ENCODE measurements at places on chromosomes 7 and 10.

GRCh38 chr7:90474284-90475210 lies 5.1 kb downstream of the PTTG1IP2 start:
- DNase-seq, result no peak

GRCh38 chr7:105838627-105839231 lies 37.7 kb downstream of the ATXN7L1 start:
- peak; percentile 41 for DNase-seq

DNA sequence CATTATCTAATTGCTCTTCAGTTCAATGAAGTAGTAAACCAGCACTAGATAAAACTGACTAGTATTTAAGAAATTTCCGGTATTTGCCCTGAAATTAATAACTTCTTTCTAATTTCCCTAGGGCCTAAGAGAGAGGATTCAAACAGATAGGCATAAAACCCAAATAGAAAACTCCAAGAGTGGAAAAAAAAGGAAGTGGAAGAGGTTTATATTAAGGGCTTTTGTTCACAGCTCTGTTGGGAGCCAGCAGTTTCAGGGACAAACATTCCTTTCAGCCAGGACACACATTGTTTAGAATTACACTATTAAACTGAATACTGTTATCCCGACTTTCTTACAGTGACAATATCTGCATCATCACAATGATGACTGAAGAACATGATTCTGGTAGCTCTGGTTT lies 3.6 kb downstream of the ODAD2 start:
- no peak for DNase-seq

DNA sequence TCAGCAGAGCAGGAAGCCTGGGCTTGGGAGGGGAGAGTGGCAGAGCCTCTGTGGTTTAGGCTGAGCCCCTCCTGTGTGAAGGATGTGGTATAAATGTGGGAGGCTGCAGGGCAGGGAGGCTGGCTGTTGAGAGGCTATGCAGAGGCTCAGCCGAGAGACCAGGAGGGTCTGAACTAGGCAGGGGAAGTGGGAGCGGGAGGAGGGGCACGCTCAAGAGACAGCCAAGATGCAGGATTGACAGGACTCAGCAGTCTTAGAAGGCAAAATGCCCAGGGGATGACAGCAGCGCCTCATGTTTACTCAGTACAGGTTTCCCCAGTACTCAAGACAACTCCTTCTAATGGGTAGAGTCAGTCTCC lies 24.3 kb downstream of the BTBD16 start:
- no peak for DNase-seq

DNA sequence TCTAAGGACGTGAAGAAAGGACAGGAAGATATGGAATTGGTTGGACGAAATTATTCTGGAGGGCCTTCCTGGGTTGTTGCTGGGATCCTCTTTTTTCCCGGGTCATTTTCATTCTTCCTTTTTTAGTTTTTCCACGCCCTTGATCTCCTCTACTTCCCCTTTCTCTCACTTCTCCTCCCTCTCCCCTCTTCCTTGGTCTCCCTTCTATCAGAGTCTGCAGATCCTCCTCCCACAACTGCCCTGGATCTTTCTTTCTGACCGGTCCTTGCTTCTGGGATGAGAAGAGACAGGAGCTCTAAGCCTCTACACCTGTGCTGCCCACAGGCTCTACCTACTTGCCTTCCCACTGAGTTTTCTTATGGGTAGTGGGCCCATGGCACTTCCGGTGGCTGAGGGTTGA lies 103.7 kb upstream of the RELN start:
- no peak for DNase-seq

- no peak for DNase-seq
Observed at GRCh38 chr10:58269782-58270290, 874 bp downstream of the CISD1 start.

DNA sequence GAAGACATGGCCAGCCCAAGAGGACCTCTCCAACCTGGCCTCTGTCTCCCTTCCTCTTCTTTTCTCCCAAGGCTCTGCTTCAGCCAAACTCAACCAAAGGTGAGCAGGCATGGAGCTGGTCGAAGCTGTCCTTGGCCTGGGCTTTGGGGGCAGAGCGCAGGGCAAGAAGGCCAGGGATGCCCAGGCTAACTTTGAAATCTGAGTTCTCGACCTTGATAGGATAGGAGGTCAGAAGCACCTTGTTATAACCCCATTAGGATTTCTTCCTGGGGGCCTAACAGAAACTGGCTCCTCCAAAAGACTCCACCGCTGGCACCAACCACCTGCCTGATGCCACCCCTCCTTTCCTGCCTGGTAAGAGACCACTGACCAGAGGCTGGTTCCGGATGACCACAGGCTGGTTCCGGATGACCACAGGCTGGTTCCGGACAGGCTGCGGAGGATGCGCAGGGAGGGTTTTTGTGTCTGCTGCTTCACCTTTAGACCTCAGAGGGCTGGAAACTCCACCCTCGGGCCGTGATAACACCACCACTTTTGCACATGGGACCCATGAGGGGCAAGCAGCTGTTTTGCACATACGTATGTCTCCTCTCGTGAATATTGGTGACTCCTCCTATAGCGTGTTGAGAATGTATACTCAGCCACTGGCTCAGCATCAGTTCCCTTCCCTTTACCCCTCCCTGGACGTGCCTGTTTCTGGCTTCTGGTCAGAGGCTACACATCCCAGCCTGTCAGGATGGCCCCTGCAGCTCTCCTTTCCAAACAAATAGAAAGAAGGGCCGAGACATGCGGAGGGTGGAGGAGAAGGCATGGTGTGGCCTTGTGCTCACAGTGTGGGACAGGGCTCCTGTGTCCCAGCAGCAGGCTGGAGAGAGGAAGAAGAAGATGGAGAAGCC lies 140.1 kb downstream of the DNAJB6 start:
- DNase-seq, result no peak

DNA sequence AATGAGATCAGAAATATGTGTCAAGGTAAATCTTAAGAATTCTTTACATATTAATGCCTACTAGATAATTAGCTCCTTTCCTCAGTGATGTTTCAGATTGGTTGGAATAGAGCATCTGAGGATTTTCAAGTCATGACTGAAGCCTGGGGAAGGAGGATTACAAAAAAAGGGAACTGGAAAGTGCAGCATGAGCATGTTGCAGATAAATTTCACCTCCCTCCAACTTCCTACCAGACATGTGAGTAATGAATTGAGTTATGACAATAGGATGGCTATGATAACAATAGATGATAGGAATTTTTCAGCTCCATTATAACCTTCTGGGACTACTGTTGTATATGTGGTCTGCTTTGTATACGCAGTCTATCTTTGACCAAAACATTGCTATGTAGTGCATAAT lies 104.2 kb upstream of the RAB18 start:
- no peak for DNase-seq

DNA sequence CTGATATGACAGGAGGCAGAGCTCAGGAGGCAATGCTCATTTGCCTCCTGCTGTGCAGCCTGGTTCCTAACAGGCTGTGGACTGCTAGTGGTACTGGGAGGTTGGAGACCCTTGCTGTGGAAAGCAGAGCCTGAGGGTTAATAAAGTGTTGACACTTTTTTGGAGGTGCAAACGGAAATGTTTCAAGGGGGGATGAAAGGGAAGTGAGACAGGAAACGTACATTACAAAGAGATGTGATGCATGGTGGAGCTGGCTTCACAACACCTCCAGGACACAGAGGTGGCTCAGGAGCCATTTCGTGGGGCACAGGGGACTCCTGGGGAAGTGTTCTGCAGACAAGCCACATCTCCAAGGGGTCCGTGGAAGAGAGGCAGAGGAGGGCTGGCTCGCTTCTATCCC lies 137.6 kb upstream of the SVIL start:
- no peak for DNase-seq

- no peak for DNase-seq
Observed at GRCh38 chr7:80537091-80537490, 25.2 kb upstream of the GNAT3 start.

DNA sequence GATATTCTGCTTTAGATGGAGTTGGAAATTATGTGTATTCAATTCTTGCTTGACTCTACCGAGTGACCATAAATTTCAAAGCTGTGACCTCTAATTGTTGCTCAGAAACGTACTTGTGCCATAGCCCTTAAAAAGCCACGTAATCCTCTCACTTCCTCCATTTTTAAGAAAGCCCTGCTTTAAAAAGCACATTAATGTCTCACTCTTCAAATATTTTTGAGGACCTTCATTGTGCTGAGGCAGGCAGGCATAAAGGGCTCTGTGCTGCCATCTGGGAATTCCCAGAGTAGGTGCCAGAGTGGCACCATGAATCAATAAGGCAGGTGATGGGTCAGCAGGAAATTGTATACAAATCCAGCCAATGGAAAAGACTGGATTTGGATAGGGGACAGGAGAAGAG lies 97.7 kb upstream of the FAM204A start:
- DNase-seq, result no peak

DNA sequence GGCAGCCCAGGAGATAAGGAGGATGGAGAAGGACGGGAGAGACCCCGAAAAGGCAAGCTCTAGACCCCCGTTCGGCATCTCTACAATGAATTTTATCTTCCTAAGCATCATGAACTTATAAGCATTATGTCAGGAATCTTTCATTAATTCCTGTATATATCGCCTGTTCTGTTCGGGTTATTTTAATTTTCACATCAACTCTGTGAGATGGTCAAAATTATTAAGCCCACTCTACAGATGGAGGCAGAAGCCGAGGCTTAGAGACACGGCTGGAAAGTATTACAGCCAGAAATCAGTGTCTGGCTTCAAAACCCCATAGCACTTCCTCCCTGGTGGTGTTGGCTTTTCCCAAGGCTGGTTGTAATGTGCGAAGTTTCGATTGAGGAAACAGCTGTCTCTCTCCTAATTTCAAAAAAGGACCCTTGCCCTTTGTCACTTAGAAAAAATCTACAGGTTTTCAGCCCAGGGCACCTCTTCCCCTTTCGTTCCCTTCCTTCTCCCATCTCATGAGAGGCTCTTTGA lies 1.5 kb upstream of the GRM8 start:
- DNase-seq, result no peak

DNA sequence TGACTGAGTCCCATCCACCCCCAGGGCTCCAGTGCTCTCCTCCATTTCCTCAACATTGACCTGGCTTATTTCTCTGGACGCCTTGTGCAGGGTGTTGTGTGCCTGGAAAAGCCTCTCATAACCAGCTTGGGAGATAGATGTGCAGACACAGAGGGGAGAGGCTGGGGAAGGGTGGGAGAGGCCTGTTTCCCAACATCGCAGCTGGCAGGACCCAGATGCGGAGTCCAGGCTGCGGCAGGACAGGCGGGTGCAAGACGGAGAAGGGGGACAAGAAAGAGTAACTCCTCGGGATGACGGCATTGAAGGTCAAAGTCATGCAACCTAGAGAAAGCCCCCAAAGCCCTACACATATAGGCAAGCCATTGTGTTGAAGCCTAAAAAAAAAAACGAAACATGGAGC lies 54.1 kb upstream of the ANTXRL start:
- DNase-seq, result no peak

GRCh38 chr10:132109341-132110110 lies 43.8 kb downstream of the JAKMIP3 start:
- DNase-seq, result peak; percentile 73

- no peak for DNase-seq
Observed at GRCh38 chr7:20310963-20311742, 19.5 kb upstream of the ITGB8 start.

DNA sequence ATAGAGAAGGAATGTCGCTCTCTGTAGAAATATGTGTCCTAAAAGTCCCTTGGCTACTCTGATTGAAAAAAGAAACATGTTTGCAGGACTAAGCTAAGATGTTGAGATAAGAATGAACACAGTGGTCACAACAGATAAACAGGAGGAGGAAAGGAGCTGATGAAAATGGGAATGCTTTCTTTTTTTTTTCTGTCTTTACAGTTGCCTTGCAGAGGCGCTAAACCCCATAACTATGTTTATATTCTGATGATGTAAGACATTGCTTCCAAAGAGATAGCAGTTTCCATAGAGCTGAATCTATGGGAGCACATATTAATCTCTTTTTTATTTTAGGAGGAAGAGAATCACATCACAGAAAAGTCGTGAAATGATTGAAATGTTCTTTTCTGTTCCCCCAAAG lies 153.5 kb upstream of the LYZL1 start:
- DNase-seq, result no peak

GRCh38 chr10:49375611-49376010 lies 20.3 kb downstream of the DRGX start:
- no peak for DNase-seq

DNA sequence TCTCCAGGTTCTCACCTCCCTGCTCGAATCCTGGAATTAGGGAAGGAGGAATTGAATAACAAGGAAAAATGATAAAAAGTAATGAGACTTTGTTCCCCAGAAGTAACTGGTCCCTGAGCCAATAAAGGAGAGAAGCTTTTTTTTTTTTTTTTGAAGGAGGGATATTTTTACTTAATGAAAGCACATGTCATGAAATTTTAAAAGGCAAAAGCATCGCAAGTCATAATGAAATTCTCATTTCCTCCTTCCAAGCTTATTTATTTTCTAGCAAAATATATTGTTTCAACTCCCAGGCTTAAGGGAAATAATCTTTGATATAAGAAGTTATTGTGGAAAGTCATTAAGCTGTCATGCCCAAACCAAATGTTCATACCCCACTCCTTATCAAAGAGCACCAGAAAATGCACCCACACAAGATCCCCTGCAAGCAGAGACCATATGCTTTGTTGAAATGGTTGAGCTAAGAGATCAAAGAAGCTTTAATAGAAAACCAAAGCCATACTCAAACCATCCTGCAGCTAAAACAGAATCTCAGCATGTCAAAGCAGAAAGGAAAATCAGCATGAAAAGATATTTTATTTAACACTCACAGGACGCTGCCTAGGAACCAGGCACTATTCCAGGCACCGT lies 16.7 kb upstream of the ABCC2 start:
- no peak for DNase-seq

GRCh38 chr10:70809011-70809611 lies 6.6 kb upstream of the SGPL1 start:
- no peak for DNase-seq

- peak; percentile 65 for DNase-seq
Observed at GRCh38 chr10:72353965-72354355, 759 bp downstream of the DNAJB12 start.

DNA sequence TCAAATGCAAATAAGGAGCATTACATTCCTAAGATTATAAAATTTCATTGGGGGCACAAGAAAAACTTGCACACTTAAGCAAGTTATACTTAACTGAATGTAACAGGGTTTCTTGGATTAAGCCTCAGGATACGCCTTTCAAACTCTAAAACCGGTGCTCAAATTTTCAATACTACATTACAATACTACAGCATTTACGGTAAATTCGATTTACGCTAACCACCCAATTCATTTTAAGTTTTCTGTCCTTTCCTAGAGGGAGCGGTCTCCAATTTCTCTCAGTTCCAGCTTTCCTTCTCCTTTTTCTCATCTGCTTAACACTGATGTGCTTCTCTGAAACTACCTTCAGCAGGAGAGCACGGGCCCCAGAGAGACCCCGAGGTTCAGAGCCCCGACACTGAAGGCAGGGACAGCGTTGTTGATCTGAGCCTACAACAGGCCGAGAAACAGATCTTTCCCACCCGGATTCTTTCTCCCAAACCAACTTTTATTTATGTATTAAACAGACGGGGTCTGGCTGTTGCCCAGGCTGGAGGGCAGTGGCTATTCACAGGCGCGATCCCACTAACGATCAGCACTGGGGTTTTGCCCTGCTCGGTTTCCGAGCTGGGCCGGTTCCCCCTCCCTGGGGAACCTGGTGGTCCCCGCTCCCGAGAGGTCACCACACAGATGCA lies 798 bp downstream of the ZNF425 start:
- DNase-seq, result no peak
